ENCODE measurements at places on chromosomes 1 and 21.

DNA sequence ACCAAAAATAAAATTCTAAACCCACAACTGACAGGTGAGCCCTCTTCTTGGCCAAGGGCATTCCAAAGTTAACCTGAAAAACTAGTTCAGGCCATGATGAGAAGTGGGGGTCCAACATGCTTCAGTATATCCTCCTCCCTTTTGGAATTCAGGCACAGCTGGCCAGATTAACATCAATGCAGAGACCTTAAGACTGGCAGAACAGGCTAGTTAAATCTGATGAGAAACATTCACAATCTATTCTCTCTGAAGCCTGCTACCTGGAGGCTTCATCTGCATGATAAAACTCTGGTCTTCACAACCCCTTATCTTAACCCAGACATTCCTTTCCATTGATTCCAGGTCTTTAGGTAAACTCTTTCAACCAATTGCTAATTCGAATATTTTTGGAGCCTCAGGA is 26.7 kb upstream of the ZBTB8B start:
- DNase-seq: no peak

DNA sequence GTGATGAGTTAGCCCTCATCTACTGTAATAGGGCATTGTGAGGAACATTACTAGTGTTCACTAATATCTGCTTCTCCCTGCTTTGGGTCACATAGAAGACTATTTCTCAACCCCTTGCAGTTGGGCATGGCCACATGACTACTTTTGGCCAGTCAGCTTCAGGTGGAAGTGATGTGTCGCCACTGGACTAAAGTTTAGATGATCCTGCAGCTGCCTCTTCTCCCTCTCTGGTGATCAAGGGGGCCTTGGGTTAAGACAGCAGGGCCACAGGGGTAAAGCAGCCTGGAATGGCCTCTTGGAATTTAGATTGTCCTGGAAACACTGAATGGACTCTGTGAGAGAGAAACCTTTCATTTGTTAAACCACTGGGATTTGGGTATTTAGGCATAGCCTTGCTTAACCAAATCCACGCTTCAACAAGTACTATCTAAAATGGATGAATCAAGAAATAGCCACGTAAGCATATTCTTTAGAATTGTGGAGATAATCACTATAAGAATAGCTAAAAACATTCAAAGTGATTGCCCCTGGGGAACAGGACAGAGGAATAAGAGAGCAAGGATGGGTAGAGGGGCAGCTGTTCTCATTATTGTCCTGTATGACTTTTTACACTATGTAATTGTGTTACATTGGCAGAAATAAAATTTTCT is 41.2 kb downstream of the OPRD1 start:
- no peak for DNase-seq

DNA sequence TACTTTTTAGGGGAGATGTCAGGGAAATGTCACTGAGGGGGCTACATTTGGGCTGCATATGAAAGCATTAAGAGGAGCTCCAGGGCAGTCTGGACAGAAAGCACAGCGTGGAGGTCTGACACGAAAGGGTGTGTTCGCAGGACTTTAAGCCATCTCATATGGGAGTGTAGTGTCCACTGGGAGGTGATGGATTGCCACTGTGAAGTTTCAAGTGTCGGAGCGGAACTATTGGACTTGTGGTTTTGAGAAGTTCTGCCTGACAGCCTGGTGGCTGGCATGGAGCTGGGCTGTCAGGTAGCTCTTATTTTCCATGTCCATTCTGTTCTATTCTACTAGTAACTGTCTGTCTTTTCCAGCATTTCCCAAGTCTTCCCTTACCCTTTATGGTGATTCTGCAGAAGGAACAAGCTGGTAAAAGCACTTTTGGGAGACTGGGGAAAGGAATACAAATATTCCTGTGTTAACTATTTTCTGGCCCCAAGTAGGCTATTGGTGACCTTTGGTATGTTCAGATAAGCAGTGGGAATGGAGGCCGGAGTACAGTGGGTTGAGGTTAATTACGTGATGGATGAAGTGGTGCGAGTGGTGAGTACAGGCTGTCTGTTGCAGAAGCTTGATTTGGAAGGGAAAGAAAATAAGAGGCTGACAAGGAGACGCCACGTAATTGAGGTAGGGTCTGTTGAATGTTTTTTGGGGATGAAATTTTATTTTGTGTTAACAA is 19.3 kb downstream of the B3GALT5 start:
- no peak for DNase-seq

- DNase-seq: no peak
Observed at GRCh38 chr1:42369471-42369870, 11.1 kb upstream of the RIMKLA start.

DNA sequence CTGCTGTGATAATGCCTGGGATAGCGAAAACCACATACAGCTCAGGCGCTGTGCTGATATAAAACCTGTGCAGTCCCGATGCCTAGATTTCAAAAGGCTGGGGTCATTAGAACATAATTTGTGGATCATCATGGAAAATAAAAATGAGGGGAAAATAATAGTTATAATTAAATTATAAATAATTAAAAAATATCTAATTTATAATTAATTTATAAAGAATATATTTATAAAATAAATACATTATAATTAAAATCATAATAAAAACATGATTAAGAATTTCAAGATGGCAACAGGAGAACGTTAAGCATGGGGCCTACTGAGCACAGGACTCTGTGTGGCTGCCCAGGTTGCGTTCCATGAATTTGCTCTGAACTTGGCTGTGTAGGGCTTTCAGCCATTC is 53.9 kb downstream of the C21orf91 start:
- no peak for DNase-seq

- DNase-seq: no peak
Observed at GRCh38 chr1:201511396-201511940, 4.5 kb upstream of the CSRP1 start.

- no peak for DNase-seq
Observed at GRCh38 chr1:3014050-3014440, 7.2 kb upstream of the ACTRT2 start.

DNA sequence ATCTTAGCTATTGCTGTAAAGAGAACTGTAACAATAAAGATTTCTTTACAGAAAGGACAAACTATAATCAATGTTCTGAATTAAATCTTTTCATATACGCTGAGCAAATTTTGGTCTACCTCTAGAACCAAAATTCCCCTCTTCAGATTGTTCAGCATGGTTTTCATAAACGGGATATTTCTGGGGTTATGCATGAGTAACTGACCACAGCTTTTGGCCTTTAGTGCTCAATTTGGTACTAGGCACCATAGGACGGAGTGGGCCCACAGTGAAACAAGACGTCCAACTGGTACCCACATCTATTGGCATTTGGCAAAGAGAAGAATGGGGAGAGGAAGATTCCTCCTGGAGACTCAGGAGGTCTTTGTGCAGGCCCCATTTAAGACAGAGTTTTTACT is 184.5 kb downstream of the TGFBR3 start:
- no peak for DNase-seq
